ENCODE measurements at places on chromosomes 3 and 15.

DNA sequence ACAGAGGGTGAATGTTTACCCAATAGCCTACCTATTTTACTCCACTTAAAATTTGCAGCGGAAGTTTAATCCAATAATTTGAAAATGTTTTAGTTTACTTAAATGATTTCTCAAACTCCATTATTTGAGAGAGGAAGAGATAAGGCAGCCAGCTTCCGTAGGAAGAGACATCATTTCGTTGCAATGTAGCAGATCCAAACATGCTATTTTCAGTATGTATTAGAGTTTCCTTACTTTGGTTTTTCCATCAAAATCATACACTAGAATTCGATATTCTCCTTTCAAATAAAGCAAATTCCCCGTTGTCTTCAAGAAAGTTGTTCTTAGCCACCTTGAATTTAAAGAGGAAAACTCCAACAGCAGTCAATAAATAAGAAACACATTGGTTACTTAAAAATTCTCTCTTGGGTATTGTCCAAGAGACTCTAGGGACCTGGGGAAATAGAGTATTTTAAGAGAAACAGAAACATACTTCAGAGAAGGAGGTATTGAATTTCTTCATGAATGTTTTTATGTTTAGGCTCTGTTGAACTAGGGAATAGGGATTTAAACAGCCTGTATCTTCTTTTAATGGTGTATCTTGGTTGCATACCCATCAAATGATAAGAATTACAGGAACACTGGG is 324.5 kb upstream of the GBE1 start:
- no peak for ATAC-seq

GRCh38 chr3:183295211-183295610 is 42.2 kb downstream of the B3GNT5 start:
- no peak for ATAC-seq

GRCh38 chr3:76310089-76310488 is 524.7 kb upstream of the ZNF717 start:
- no peak for ATAC-seq

GRCh38 chr3:124707656-124708062 is 22.6 kb upstream of the UMPS start:
- ATAC-seq, result no peak

GRCh38 chr3:157232141-157232540 is 72.2 kb upstream of the CCNL1 start:
- ATAC-seq, result no peak
